HT-29 (cell line): ENCODE measurements at places on chromosomes 4 and X. TPM values are rescaled to one million over a fixed set of nuclear protein-coding genes. Genes with fewer than 3 reads are reported as not detected.

GRCh38 chr4:139077567-139078355 is 62.2 kb downstream of the NOCT start:
- no peak for DNase-seq

GRCh38 chr4:168408620-168409019 is 71.7 kb downstream of the DDX60L start:
- peak; percentile 63 for DNase-seq

GRCh38 chr4:70815370-70815769 is 24.3 kb downstream of the GRSF1 start:
- no peak for DNase-seq

GRCh38 chr4:100641336-100641735 is 123.5 kb upstream of the EMCN start:
- no peak for DNase-seq

- no peak for DNase-seq
Observed at GRCh38 chrX:129574214-129574613, 34.2 kb downstream of the OCRL start.

DNA sequence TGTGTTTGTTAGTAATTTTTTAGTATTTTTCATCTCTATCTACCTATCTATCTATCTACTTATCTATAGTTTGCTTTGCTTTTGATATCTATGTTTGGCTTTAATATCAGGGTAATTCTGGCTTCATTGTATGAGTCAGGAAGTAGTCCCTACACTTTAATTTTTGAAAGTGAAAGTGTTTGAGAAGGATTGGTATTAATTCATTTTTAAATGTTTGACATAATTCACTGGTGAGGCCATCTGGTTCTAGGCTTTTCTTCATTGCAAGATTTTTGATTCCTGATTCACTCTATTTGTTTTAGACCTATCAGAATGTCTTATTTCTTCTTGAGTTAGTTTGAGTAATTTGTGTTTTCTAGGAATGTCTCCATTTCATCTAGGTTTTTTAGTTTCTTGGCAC is 20.2 kb upstream of the TCP11X2 start:
- DNase-seq = no peak

GRCh38 chrX:13440176-13440575 is 120.3 kb upstream of the ATXN3L start:
- DNase-seq = no peak

DNA sequence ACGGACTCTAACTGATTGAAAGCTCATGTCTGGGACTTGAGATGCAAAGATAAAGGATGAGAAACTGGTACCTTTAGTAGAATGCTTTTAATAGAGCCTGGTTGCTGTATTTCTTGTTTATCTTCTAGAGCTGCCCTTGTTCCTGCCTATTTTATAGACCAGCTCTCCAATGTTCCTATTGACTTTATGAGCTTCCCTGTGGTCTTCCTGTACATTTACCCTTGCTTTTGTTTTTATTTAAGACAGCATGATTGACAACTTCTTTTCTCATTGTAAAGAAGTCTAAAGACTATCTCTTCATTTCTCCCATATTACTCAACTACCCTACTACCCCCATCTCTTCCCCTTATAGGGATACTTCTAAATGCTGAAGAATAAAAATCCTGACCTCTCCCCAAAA is 174.7 kb downstream of the UGT8 start:
- DNase-seq = no peak

Gene ARMCX4
- 0.13 and 0.43 TPM in 2 replicates for total RNA-seq

Gene SLC25A31
- not detected in 2 replicates for total RNA-seq

Gene FUNDC2
- total RNA-seq = 49.8 and 69.5 TPM in 2 replicates
